ENCODE measurements at places on chromosomes 11 and 22. TPM values are rescaled to one million over a fixed set of nuclear protein-coding genes. Genes with fewer than 3 reads are reported as not detected.

GRCh38 chr11:87491381-87491780 is 453.6 kb downstream of the TMEM135 start:
- no peak for DNase-seq

DNA sequence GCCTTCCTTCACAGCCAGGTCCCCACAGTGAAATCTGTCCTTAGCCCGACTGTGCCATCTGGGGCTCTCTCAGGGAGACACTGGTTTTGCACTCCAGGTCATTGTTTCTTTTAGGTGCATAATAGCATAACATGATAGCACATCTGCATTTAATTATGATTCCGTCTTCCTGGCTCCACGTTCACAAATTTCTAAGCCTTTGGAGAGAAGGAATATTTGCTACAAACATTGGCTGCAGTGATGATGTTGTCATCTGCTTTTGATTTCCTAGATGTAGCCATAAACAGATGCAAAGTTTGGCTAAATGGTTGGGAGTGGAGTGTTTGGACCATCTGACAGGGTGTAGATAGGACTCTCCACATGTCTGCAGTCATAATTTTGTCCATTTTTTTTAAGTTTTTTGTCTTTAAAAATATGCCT is 12.0 kb upstream of the CAT start:
- no peak for DNase-seq

Gene SCGB2A2
- not detected for total RNA-seq

Gene C11orf86
- not detected for total RNA-seq

Gene PARVG
- not detected for total RNA-seq

Gene OAF
- 26.7 TPM for total RNA-seq

All from endothelial cell of umbilical vein (primary cell).